ENCODE measurements at places on chromosomes 2 and 18. TPM values are rescaled to one million over a fixed set of nuclear protein-coding genes. Genes with fewer than 3 reads are reported as not detected.

DNA sequence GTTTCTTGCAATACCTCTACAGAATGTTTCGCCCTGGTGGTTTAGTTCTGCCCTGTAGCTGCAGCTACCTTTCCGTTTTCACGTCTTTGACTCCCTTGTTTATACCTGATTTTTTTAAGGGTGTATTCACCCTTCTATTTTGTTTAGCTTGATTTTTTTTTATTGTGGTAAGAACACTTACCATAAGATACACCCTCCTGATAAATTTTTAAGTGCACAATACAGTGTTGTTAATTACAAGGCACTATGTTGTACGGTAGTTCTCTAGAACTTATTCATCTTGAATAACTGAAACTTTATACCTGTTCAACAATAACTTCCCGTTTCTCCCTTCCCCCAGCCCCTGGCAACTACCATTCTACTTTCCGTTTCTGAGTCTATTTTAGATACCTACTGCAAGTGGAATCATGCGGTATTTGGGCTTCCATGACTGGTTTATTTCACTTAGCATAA, 48.9 kb upstream of the NABP1 start:
- no peak for DNase-seq

KCNG3 gene
- not detected for total RNA-seq

DNA sequence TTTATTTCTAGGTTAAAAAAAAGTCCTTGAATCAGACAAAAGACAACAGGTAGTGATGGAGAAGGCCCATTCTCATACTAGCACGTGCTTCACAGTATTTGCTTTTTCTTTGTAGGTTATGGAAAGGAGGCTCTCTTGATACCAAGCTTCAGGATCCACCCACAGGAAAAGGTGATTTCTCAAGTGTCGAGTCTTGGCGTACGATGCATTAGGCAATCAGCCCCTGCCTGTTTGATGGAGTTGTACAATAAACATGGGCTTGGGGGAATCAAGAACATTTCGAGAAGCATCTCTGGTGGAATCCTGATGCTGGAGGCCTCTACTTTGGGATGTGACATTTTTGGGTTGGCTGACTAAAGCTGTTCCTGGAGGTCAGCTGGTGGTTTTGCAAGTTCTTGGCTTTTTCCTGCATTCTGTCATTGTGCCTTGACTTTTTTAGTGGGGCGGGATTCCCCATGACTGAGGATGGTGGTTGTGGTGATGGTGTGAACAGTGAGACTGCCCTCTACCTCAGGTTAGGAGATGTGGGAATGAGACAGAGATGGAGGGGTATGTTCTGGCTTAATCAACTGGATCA, 231.5 kb upstream of the SPRED2 start:
- DNase-seq = no peak

DNA sequence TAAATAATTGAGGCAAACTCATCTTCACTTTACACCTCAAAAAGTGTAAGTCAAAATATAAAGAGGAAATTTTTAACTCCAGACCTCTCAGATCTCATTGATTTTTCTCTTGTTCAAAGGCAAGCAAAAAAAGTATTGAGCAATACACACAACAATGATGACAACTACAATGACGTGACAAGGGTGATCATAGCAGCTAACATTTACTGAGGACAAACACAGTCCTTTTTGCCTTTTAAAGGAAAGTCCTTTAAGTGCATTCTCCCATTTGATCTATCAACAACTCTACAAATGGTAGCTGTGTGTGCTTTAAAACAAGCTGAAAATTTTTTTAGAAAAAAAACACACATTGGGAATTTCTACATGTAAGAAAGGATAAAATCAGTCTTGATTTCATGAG, 123.5 kb upstream of the CTAGE1 start:
- no peak for DNase-seq

Measured in dermis blood vessel endothelial cell (primary cell).